ENCODE measurements at places on chromosomes 2 and 18.
A peak's percentile ranks its signal among the peaks of the same experiment; 100 is the strongest.

- no peak for DNase-seq
Measured at GRCh38 chr2:60488291-60488690, 65.2 kb downstream of the BCL11A start.

GRCh38 chr2:204312105-204312504, 233.2 kb upstream of the PARD3B start:
- no peak for DNase-seq

DNA sequence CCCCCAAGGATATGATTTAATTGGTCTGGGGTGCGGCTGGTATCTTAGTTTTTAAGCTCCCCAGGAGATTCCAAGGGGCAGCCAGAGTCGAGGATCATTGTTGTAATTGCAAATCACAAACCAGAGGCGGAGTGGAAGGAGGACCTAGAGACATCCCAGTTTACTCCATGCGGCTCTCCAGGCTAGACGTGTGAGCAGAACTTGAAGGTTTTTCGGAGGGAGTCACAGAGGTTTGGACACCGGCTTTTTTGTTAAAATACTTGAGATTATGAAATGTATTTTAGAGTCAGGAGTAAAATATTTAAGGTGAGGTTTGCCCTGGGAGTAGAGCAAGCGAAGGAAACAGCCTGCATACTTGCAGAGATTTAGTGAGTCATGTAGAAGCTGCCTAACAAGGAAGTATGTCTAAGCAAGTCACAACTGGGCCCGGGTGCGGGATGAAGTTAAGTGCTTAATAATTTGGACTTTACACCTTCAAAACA, 39.5 kb downstream of the TGOLN2 start:
- no peak for DNase-seq

DNA sequence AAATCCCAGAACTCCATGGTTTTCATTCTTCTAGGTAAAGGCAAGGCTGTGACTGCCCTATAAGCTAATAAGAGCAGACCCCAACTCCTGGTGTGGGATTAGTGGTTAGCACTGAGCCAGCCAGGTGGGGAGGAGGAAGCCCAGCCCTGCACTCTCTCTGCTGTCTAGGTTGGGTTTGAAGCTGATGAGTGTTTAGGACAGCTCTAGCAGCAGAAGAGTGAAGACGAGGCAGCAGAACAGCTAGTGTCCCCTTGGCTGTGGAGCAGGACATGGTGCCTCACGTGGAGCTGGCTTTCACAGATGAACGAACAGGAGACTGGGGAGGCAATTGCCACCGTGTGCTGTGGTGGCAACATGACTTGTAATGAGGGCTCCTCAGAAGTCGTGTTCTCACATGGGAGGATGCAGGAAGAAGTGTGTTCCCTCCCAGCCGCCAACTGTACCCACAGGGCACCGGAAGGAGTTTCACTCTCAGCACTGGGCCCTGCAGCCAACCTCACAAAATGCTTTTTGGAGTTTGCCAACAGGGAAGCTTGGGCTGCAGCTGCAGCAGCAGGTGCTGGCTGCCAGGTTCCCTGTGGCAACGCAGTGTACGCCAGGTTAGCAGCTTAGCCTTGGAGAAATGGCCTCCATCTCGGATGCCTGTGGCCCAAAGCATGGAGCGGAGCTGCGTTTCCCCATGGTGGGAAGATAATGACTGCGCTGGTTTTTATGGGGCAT, 328.2 kb downstream of the SETBP1 start:
- DNase-seq: no peak

DNA sequence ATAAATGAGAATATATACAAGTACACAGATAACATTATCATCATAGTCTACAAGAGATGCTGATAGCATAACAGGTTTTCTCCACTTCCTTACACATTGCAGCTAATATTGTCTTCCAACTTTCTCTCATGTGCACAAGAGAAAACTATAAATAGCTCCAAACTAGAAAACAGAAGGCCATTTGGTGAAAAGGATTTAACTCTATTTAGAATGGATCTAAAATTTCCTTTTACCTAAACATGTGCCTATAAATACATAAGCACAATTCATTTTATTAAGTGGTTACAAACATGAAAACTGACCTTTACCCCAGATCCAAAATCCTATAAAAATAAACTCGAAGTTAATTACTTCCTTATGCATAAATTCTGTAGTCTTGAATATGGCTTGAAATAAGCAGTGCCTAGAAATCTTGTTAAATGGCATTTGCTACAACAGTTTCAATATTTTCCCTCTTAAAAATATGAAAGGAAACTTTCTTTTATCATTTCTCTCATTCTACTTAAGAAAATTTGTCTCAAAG, 41.6 kb downstream of the SLC25A12 start:
- no peak for DNase-seq

GRCh38 chr2:223760838-223761502, 76.4 kb downstream of the AP1S3 start:
- peak; percentile 64 for DNase-seq

GRCh38 chr2:120392923-120393322, 47.0 kb downstream of the INHBB start:
- no peak for DNase-seq

GRCh38 chr2:44168681-44169154, at the start of gene PPM1B:
TSS of gene PPM1B (plus strand) at chr2:44168875. CDS start at chr2:44201200, 32,325 bp downstream.
- no peak for DNase-seq

DNA sequence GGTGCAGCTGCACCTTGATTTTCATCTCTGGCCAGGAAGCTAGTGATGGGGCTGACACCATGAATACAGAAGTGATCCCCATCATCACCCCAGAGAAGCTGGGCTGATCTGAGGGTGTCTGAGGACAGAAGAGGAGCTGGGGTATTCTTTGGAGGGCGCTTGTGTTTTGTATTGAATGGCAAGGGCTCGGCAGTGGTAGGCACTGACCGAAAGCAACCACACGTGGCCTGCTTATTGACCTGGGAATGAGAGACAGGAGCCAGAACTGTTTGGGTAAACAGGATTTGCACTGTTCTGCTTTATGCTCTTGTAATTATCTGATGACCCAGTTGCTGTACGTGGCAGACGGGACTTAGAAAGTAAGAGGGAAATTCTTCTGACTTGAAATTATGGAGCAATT, 62.6 kb upstream of the RPL31 start:
- no peak for DNase-seq

GRCh38 chr18:76619621-76620315, 124.7 kb upstream of the ZNF516 start:
- DNase-seq: peak; percentile 92

Measured in endodermal cell (in vitro differentiated cells).